ENCODE measurements at places on chromosomes 1 and 21.

GRCh38 chr21:27700974-27701614, 734.2 kb upstream of the ADAMTS5 start:
- DNase-seq, result peak; percentile 13

- no peak for DNase-seq
These were observed 8.3 kb downstream of the KDF1 start for GRCh38 chr1:26951821-26952497.

- DNase-seq, result no peak
These were observed 252.8 kb downstream of the FOXD2 start for GRCh38 chr1:47690341-47691250.

DNA sequence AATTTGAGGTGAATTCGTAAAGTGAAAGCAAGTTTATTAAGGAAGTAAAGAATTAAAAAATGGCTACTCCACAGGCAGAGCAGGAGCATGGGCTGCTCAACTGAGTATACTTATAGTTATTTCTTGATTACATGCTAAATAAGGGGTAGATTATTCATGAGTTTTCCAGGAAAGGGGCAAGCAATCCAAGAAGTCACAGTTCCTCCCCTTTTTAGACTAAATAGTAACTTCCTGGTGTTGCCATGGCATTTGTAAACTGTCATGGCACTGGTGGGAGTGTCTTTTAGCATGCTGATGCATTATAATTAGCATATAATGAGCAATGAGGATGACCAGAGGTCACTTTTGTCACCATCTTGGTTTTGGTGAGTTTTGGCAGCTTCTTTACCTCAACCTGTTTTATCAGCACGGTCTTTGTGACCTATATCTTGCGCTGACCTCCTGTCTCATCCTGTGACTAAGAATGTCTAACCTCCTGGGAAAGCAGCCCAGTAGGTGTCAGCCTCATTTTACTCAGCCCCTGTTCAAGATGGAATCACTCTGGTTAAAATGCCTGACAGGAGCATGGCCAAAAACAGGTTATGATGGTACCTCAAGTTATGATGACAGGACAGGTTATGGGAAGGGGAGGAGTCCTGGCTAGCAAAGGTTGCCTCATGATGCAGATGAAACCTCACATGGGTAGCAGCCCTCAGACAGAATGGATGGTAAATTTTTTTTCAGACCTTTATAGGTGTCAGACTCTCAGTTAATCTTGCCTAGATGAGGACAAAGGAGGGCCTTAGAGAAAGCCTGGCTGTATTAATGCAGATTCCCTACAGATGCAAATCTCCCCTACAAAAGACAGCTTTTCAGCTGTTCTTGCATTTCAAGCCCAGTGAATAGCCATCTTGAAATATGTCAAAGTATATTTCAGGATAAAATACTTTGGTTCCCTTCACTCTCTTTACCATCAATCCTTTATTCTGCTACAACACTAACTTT, 49.7 kb downstream of the SIPA1L2 start:
- DNase-seq, result no peak

DNA sequence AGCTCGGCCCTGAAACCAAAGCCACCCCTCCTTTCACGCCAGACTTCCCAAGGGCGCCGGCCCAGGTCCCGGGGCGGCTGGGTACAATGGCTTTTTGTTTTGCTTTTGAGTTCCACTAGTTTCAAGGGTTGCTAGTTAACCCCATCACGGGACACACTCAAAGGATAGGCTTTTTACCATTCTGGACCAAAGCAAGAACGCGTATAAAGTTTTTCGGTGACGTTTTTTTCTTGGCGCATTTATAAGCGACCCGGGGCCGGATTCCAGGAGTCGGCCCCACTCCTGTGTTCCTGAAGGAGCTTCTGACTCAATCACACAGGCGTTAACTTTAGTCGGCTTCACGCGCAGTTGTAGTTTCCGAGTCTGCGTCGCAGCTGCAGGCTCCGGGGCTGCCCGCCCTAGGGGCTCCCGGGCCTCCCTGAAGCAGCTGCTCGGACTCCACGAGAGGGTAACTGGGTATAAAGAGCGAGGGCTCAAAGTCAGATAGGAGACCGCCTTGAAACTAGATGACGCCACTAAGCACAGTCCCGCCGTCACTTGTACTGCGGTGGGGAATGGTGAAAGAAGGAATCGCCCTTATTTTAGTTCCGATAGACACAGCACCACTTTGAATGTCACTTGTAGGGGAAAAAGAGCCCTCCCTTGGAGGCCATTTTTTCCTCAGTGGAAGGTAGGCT, 707 bp upstream of the KLHL21 start:
- DNase-seq, result no peak

DNA sequence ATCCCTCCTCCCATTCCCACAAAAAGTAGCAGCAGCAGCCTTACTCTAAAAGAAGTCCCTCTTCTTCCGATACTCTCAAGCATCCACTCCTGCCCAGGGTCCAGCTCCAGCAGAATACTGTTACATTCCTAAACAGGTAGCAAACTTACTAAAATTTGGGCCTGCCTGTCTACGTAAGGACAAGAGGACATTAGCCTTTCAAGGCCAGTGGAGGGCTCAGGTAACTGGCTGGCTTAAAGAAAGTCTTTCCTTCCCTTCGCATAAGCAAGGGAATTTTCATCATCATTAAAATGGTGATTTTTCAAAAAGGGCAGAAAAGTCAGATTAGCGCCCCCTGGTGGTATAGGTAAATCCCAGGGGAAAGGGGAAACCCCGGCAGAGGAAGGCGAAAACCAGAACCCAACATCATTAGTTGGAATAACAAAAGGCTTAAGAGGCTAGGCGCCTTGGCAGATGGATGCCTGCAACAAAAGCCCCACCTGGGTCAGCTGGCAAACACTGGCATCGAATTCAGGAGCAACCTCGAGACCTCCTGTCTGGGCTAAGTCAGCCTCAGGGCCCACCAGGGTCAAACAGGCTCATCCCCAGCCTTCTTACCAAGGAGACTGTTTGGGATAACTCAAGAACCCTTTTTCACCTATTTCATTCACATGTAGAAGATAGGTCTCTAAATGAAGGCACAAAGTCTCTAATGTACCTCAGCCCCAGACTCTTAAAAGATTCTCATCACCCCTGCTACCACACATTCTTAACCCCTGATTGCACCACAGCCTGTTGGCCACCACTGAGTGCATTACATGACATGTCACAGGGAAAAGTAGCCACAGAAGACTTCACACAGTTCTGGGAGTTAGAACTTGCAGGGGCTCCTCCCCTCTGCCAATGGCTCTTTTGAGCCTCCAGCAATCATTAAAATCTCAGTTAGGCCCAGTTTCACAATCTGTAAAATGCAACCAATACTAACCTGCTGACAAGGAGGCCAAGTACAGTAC, 36.7 kb downstream of the ERI3 start:
- peak; percentile 9 for DNase-seq

DNA sequence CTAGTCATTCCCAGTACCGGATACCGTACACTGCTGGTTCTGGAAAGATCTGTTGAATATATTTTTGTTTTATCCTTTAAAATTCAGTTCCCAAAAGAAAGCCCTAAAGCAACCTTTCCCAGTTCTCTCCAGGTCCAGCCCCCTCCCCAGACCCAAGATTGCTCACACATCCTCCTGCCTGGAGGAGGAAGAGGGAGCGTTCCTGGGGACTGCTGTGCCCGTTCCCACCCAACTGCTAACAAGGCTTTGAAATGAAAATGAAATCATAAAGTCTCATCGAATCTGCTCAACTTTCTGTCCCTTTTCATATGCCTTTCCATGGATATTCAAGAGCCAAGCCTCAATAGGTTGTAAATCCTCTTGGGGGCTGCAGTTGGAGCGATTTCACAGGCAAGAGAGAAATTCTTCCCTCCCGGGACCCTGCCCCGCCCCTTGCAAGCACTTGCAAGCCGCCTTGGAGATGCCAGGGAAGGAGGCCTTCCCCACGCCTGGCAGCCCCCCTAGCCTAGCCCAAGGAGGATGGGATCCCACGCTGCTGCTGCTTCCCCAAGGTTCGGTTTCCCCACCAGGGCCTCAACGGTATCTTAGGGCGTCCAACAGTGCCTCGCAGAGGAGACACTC, 113.2 kb upstream of the CACHD1 start:
- DNase-seq, result no peak

- DNase-seq, result no peak
These were observed 7.9 kb upstream of the DISC1 start for GRCh38 chr1:231618609-231619256.

DNA sequence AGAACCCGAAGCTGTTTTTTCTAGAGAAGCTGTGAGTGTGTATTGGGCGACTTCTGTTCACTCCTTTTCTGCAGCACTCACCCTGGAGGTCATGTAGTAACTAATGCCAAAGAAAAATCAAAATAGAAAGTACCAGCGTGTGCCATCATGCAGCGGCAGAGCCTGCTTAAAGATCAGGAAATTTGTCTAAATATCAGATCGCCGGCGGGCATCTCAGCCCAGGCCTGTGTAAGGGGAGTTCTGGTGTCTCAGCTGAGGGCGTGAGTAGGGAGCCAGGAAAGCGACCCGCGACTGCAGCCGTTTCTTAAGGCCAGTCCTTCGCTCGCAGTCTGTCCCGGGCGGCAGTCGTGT, 768 bp downstream of the EDARADD start:
- no peak for DNase-seq

- no peak for DNase-seq
These were observed 8.8 kb upstream of the PAFAH2 start for GRCh38 chr1:26006710-26007109.

DNA sequence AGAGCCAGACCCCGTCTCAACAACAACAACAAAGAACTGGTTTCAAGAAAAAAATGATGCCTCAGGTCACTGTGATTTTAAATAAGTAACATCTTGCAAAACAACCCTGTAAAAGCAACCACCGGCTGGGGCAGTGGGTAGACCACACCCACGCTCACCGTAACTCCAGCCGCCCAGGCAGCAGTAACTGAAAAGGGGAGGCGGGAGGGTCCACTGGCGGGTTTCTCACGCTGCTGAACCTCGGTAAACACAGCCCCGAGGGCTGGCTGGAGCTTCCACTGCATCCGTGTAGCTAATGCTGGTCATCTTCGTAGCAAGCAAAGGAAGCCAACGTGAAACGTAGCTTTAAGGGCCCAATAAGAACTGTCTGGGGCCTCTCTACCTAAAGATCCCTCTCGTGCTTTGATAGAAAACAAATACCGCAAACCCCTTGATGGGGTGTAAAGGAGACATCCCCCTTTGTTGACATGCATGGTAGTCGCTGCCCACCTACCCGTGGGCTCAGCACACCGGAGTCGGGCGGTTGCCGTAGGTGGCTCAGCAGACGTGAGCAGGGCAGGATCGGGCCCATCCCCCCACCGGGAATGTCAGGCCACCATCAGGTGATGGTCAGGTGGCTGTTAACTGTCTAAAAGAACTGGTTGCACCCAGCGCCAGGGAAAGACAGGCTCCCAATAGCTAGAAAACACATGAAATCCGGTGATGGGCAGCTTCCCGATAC, 4.2 kb downstream of the C1orf159 start:
- DNase-seq, result no peak

- no peak for DNase-seq
These were observed 109.1 kb upstream of the HOOK1 start for GRCh38 chr1:59705466-59706302.

- DNase-seq, result no peak
These were observed 27.0 kb upstream of the IGSF3 start for GRCh38 chr1:116694524-116694923.

- DNase-seq, result no peak
These were observed 38.8 kb upstream of the TTC39A start for GRCh38 chr1:51369171-51369570.

DNA sequence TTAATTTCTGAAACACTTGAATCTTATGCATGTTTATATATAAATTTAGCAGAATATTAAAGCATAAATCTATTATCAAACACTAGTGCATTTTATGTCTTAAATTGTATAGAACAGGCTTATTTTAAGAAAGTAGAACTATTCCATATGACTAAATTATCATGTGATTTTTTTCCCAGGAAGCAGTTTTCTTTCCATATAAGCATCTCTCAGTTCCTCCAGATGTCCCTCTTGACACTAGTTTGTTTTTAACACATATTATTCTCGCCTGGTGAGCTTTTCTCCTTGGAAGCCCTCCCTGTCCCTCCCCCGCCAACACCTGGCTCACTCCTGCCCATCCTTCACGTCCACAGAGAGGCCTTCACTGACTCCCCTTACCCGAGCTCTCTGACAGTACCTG, 48.3 kb upstream of the BCAR3 start:
- no peak for DNase-seq

GRCh38 chr1:182169203-182169602, 107.7 kb upstream of the ZNF648 start:
- no peak for DNase-seq

DNA sequence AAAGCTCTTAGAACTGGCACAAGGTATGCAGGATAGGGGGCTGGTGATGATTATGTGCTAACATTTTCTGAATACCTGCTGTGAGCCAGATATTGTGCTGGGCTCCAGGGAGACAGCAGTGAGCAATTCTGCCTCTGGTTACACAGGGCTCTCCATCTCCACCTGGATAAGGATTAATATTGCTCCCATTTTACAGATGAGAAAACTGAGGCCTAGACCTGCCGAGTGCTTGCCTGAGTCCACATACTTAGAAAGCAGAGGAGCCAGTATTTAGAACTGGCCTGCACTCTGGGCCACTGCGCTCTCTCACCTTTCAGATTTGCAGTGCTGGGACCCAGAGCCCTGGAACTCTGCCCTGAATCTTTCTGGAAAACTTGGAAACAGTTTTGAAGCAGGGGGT, 167.2 kb upstream of the KLHDC7A start:
- no peak for DNase-seq

GRCh38 chr1:12188115-12188514, 21.3 kb downstream of the TNFRSF1B start:
- DNase-seq, result no peak

- no peak for DNase-seq
These were observed 336.4 kb downstream of the NTNG1 start for GRCh38 chr1:107477233-107477632.

GRCh38 chr1:237154157-237154556, 112.2 kb downstream of the RYR2 start:
- DNase-seq, result no peak

- DNase-seq, result no peak
These were observed 57.8 kb upstream of the RAVER2 start for GRCh38 chr1:64686828-64687724.

DNA sequence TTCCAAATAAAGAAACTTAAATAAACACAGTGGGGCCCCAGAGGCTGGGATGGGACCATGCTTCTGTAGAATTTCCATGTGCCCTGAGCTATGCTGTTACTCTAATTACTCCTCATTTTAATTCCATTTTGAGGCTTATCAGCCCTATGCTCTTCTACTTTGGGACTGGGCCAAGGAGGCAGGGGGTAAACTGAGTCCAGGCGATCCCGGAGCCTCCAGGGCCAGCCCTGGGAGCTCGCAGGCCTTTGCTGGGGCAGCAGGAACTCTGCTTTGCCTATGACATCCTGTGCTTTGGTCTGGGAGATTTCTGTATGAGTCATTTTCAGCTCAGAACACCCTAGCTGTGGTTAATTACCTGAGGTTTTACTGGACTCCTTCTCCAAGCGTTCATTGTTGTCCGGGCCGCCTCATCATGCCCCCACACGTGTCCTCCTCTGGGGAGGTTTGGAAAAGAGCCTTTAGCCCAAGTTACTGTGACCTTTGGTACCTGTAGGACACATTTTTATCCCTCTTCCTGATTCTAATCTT, 95.7 kb downstream of the RHOU start:
- no peak for DNase-seq

DNA sequence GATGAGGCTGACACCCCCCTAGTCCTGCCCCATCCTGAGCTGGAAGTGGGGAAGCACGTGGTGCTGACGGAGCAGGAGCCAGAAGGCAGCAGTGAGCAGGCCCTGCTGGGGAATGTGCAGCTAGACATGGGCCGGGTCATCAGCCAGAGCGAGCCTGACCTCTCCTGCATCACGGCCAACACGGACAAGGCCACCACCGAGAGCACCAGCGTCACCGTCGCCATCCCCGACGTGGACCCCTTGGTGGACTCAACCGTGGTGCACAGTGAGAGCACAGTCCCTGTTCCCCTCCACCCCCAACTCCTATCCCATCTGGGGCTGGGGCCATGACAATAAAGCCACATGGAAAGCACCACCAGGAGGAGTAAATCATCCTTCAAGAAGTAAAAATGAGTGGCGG, 250.2 kb downstream of the CACNA1E start:
- no peak for DNase-seq
